CMK (cell line): ENCODE measurements at places on chromosomes 6 and 20.

DNA sequence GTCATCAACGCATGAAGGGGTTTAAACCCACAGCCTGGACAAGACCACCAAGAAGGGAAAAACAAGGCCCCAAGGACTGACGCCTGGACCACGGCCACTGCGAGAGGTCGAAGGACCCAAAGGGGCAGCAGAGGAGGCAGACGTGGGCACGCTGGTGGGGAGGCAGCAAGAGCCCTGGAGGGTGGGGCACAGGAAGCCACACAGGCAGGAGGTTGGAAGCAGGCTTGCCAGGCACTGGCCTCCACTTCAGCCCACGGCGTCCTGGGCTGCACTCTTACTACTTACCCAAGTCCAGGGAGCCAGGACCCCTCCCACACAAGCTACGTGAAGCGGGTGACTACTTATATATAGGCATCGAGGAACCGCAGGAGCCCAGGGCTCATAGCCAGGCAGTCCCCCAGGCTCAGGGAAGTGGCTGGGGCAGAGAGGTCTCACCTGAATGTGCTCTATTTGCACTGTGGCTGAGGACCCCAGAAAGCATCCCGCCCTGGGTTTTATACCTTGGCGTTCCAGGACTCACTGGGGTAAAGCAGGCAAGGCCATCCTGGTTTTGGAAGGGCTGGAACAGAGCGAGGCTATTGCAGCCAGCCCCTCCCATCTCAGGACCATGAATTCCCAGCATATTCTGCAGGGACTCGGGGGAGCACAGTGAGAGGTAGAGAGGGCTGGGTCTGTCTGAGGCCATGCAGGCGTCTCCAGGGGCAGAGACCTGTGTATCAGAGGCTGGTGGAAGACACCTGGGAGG, 113.8 kb upstream of the AFDN start:
- DNase-seq: no peak

DNA sequence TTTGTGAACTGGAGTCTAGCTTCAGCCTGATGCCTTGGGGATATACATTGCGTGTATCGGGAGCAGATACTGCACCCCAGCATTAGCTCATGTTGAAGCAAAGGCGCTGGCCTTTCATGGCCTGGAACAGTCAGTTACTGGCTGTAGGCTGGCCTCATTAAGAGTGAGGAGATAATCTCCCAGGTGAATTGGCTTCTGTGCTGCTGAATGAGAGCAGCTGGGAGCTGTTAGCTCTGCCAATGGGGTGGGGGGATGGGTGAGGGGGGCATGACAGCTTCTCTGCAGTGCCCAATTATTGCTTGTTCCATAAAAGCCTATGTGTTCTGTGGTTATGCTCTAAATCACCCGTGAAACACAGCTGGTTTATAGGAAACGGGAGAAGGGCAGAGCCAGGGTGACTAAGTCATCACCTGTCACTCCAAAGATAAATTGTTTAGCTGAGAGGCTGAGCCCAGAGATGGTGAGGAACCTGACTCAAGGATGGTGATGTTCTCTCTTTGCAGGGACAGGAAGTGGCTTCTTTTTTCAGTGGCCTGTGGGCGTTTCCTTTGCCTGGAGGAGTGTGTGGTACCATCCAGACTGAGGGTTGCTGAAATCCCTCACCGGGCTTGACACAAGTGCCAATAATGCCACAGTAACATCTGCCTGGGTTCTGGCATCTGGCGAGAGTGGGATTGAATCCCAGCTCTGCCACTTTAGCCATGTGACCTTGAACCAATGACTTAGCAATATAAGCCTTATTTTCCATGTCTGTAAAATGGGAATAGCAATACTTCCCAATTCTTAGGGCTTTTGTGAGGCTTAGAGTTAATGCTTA, 170.8 kb downstream of the BCAS1 start:
- no peak for DNase-seq

GRCh38 chr20:32779500-32780211, 17.5 kb downstream of the DNMT3B start:
- no peak for DNase-seq

DNA sequence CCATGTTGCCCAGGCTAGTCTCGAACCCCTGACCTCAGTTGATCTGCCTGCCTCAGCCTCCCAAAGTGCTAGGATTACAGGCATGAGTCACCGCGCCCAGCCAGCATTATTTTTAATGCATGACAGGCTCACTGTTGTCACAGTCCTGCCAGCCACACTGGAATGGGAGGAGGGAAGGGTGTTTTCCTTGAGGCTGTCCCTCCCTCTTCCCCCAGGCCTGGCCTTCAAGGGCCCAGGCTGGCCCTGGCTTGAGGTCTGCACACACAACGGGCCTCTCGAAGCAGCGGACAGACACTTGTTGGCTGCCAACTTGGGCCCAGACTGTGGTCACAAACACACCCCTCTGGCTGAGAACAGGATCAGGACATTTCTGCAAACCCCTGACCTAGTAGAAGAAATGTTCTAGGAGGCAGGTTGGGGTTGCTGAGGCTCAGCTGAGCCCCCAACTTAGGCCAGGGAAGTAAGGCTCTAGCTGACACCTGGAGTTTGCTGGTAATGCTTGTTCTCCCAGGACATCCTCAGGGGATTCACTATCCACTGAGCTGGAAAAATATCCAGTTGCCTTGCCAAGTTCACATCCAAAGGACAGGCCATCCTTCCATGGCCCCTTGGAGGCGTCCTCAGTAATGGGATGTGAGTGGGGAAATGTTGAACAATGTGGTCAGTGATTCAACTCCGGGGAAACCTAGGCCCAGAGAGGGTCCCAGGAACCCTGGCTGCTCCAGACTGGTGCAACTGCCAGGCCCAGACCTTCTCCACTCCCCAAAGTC, 9.9 kb downstream of the SNTA1 start:
- DNase-seq: no peak

DNA sequence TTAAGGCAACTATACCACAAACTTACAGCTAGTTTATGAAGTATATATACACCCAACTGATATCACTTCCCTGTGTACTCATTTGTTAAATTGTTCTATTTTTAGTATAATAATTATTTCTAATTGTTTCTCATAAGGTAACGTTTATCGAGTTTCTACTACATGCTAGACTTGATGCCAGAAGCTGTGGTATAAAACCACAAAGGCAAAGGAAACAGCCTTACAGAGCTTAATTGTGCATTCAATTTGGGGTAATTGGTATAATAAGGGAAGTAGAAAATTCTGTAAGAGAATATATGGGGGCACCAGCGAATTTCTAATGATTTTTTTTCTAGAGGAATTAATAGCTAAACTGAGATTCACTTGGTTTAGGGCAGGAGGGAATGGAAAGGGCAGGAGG, 183.9 kb downstream of the GRM1 start:
- DNase-seq: no peak

GRCh38 chr20:8790442-8791074, 278.3 kb upstream of the PLCB4 start:
- peak; percentile 9 for DNase-seq
